ENCODE measurements at places on chromosomes 7 and 10. TPM values are rescaled to one million over a fixed set of nuclear protein-coding genes. Genes with fewer than 3 reads are reported as not detected.

Gene TMEM139
- total RNA-seq, result not detected

Gene HYAL4
- not detected for total RNA-seq

Gene IKZF1
- not detected for total RNA-seq

Gene PON1
- total RNA-seq, result not detected

Gene FZD8
- total RNA-seq, result 22.5 TPM

Gene SKAP2
- total RNA-seq, result 17.3 TPM

Gene CDH23
- total RNA-seq, result not detected

Gene OGDHL
- total RNA-seq, result 0.27 TPM

Gene FZD1
- total RNA-seq, result 3.8 TPM

Gene ATG9B
- under 0.01 TPM for total RNA-seq

Gene APBB1IP
- total RNA-seq, result not detected

Gene FKBP6
- total RNA-seq, result not detected

Gene CAV2
- 406 TPM for total RNA-seq

Gene AKAP9
- total RNA-seq, result 62.8 TPM

Gene ASB15
- not detected for total RNA-seq

Gene OR2A7
- total RNA-seq, result 0.27 TPM

Gene PNLIPRP3
- total RNA-seq, result not detected

Gene MIOS
- total RNA-seq, result 40.9 TPM

Gene DYDC2
- not detected for total RNA-seq

Data from thoracic aorta endothelial cell (primary cell).